ENCODE measurements at places on chromosomes 16 and 17. TPM values are rescaled to one million over a fixed set of nuclear protein-coding genes. Genes with fewer than 3 reads are reported as not detected.

DNA sequence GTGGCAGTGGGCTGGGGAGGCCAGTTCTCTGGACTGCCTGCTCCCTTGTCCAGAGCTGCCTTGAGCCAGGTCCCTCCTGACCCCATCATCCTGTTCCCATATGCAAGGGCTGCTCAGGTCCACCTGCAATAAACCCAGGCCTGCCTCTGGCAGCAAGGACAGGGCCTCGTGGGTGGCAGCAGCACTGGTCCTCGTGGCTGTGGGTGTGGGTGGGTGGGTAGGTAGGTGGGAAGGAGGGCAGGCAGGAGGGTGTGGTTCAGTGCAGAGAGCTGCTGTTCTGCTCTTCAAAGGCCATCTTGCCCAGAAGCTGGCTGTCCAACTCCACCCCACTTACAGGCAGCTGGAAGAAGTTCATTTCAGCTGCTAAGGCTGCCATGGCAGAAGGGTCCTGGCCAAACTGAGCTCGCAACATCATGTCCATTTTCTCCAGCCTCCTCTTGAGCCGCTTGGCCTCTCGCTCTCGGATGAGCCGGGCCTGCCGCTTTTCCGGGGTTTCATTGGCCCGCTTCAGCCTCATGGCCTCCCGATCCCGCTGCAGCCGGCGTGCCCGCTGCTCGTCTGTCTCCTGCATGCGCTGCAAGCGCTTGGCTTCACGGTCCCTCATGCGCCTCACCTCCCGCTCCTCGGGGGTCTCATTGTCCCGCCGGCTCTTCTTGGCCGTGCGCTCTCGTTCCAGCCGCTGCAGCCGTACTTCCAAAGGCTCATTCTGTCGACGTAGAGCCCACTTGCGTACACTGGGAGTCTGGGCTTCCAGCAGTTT lies 14.2 kb downstream of the ATXN1L start:
- DNase-seq: no peak

GRCh38 chr16:75491876-75492275 lies 3.4 kb downstream of the CHST6 start:
- no peak for DNase-seq

- DNase-seq: no peak
Measured at GRCh38 chr17:71188811-71189492, 931.9 kb upstream of the SOX9 start.

DNA sequence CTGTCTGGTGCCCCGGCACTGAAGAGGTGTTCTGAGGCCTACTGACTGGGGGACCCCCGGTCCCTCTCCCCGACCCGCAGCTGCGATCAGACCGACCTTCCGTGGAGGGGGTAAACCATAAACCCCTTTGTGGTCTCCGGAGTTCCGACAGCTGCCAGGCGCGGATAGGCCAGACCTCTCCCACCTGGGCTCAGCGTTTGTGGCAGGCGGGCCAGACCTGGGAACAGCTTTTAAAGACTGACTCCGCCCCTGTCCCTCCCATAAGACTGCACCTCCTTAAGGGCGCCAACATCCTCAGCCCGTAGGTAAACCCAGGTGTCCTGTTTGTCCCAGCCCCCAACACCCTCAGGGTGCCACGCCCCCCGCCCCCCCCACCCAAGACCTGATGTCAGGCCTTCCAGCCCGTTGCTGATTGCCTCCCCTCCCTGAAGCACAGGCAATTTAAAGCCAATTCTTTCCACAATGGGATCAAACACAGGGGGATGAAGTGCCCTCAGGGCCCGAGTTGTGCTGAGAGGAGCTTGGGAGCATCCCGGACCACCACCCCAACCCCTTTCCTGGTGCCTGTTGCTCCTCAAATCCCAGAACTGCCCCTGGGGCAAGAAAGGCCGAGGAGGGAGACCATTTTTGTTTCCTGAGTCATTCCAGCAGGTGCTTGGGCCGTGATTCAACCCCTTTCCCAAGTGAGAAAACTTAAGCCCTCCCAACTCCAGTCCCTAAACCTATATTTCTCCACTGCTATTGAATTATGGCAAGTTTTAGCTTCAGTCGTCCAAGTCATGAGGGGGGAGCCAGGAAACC lies at the start of gene SOX15:
Gene SOX15 (minus strand): TSS at position 204 of the 801 bp plus-strand sequence. CDS start 418 bp downstream, outside the sequence.
- peak; percentile 11 for DNase-seq

GRCh38 chr17:64123114-64123513 lies 6.8 kb downstream of the ERN1 start:
- DNase-seq: no peak

GRCh38 chr16:64364894-64365293 lies 757.0 kb downstream of the CDH11 start:
- DNase-seq: no peak

DNA sequence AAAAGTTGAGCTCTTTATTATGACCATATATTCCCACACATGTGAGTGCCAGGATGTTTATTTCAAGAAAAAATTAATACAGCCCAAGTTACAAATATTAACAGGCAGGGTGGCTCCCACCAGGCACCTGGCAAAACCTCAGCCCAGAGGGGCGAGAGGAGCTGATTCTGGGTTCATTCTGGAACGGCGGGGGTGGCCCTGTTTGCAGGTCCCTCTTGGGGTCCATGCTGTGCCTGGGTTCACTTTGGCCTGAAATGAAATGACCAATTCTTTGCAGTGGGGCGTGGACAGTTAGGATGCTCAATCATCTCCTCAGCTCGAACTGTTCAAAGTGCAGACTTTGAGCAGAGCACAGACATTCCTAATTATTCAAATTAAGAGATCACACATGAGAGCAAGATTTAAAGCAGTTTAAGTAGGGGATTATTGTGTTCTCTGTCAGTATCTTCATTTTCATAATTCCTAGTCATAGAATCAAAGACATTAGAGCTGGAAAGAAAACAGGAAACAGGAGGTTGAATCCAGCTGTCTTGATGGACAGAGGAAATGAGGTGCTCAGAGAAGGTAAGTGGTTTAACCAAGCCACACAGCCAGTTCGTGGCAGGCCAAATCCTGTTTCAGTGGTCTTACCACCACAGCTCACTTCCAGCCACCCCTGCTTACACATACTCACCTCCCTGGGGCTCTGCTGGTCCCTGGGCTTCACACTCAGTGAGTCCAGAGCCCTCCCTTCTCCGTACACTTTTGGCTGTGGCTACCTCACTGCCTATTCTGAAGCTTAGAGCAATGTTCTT lies 363.9 kb upstream of the TNRC6C start:
- DNase-seq: peak; percentile 44

DNA sequence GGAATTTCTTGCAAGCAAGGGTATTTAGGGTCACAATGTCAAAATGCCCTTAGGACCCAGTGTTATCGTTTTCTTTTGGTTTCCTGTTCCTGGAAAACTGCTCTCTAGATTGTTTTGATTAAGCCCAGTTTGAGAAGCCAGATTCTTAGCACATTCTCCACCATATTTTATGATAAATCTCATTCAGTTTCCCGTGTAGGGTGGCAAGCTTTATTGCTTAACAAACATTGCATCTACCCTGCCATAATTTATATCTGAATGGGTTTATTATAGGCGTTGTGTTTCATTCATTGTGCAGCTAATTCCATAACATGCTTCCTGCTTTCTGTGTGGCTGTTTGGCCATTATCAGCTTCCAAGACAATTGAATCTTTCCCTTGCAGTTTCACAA lies 389.1 kb upstream of the DYNLRB2 start:
- DNase-seq: no peak

DNA sequence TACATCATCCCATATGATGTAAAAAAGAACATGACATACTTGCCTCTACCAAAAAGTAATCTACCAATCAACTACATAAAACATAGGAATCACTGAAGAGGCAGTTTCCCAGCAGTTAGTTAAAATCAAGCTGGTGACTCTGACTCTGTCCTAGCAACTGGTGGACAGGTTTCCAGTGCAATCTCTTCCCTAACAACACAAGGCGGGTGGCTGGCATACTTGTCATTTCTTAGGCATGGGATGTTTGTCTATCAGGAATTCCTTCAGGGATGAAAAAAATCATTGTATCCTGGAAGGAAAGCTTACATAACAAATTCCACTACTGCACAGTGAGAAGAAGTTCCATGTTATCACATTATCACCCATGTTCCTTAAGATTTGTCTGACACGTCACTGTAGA lies 50.9 kb downstream of the HELZ start:
- no peak for DNase-seq

- DNase-seq: no peak
Measured at GRCh38 chr16:85640254-85640558, 27.1 kb downstream of the GSE1 start.

DNA sequence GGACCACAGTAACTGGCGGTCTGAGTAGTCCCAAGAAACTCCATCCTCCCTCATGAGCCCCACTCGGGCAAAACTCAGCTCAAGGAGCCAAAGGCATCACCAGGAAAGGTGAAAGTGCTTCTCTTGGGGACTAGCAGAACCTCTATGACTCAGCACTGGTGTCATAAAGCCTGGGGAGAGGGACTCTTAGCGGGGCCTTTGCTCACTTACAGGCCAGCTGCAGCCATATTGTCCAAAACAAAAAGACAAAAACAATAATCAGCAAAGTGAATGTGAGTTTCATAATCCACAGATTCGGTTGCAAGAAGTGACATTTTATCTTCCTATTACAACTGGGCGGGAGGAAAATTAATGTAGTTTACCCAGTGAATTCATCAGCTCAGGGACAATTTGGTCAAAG lies at the start of gene TEKT5:
Gene TEKT5 (minus strand): TSS at position 101 of the 400 bp plus-strand sequence. CDS start 57 bp downstream, at position 44.
- no peak for DNase-seq

DNA sequence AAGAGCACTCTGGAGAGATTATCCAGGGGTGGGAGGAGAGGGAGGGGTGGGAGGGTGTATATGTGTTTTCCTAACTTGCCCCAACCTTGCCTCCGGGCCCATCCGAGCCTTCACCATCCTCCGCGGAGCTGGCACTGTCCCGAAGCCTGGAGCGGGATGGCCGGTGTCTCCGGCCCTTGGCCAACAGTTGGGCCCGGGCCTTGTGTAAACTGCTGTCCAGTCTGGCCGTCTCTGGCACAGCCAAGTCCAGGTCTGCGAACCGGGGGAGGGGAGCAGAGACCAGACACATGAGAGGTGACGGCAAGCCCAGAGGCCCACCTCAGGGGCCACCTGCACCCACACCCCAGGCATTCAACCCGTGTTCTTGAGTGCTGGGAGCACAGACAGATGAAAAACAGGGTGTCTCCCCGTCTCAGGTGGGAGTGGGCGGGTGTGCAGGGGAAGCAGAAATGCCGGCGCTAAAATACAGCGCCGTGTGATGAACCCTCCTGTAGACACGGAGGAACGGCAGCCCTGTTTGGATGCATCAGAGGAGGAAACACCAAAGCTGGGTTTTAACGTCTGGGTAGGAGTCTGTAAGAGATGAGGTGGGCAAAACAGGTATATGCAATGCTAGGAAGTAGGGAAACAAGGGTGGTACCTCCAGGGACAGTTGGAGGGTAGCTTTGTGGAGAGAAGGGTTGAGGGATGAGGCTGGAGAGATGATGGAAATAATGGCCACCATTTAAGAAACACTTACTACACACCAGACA lies 11.7 kb downstream of the SAMD14 start:
- DNase-seq: no peak

GRCh38 chr16:79201436-79201835 lies 399.1 kb downstream of the MAF start:
- no peak for DNase-seq

DNA sequence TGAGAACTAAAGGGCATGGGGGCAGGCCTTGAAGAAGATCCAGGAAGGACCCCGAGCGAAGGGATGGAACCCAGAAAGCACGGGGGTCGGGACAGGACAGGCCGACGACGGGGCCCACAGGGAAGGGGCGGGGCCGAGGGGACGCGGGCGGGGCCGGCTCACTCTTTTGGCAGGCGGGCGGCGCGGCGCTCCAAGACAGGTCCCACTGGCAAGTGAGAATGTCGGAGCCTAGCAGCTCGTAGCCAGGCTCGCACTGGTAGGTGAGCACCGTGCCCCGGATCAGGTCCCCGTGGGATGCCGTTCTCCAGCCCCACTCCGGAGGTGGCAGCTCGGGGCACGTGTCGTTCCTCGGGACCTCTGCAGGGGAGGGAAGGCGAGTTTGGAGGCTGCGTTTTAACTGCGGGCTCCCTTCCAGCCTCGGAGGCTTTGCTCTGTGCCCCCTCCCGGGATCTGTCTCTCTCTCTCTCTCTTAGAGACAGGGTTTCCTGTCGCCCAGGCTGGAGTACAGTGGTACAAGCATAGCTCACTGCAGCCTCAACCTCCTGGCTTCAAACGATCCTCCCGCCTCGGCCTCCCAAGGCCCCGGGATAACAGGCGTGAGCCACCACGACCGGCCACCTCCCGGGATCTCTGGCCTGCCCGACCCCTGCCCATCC lies 13.7 kb upstream of the CDIPT start:
- DNase-seq: peak; percentile 51

GRCh38 chr17:27630607-27631410 lies at the start of gene LGALS9:
Gene LGALS9 (plus strand): TSS chr17:27631188. CDS start chr17:27631266, 78 bp downstream.
- peak; percentile 53 for DNase-seq

DNA sequence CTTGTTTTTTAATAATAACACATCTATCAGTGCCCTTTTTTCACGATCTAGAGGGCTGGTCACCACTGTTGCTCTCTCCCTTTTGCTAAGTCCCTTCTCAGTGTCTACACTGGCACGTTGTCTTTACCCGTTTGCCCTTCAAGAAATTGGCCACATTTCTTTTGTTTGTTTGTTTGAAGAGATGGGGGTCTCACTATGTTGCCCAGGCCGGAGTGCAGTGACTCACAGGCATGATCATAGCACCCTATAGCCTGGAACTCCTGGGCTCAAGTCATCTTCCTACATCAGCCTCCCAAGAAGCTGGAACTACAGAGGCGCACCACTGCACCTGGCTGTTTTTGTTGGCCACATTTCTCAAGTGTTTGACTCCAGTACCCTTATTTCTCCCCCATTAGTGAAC lies 138.0 kb upstream of the AXIN2 start:
- no peak for DNase-seq

DNA sequence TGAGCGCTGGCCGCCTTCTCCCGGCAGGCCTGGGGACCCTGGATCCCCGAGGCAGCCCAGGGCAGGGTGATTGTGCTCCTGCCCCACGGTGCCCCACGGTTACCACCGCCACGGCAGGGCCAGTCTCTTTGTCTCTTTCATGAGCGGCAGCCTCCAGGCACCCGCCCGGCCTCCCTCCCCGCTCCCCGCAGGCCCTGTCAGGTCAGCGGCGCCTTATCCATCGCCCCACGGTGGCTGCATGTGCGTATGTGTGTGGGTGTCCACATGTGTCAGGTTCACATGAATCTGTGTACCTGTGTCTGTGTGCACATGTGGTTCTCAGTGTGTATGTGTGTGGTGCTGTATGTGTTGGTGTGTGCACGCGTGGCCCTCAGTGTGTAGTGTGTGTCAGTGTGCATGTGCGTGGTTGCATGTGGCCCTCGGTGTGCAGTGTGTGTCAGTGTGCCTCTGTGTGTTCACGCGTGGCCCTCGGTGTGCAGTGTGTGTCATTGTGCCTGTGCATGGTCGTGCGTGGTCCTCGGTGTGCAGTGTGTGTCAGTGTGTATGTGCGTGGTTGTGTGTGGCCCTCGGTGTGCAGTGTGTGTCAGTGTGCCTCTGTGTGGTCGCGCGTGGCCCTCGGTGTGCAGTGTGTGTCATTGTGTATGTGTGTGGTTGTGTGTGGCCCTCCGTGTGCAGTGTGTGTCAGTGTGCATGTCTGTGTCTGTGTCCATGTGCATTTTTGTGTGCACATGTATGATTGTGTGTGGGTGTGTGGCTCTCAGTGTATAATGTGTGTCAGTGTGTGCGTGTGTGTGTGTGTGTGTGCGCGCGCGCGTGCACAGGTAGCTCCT lies 239.2 kb upstream of the GSE1 start:
- DNase-seq: no peak

TMEM235 gene
- total RNA-seq: not detected

HOXB9 gene
- 1.4 TPM for total RNA-seq

METTL2A gene
- 27.4 TPM for total RNA-seq

SLFN5 gene
- total RNA-seq: 51.2 TPM

ARHGAP44 gene
- not detected for total RNA-seq

OR1F1 gene
- total RNA-seq: not detected

TBL3 gene
- 47.3 TPM for total RNA-seq

USP43 gene
- total RNA-seq: 0.34 TPM
